ENCODE measurements at places on chromosomes 4 and X. TPM values are rescaled to one million over a fixed set of nuclear protein-coding genes. Genes with fewer than 3 reads are reported as not detected.

- DNase-seq, result no peak
These were observed 959 bp downstream of the BRS3 start for GRCh38 chrX:136488706-136489105.

DNA sequence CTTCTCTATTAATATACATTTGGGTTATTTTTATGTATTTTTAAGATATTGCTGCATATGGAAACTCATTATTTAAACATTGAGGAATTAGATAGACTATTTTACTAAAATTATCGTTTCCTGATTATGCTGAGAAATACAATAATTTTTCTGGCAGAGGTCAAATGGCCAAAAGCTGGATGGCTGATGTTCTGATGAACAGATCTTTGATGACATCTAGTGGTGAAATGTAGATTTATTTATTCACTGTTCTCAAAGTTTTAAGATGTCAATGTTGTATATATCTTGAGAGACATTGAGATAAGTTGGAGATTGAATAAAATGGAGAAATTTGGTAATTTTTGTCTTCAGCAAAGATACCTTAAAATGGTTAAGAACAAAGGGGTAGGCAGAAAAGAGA, 96.2 kb downstream of the UGT8 start:
- no peak for DNase-seq

GRCh38 chr4:118974758-118975157, 86.1 kb downstream of the SYNPO2 start:
- no peak for DNase-seq

DNA sequence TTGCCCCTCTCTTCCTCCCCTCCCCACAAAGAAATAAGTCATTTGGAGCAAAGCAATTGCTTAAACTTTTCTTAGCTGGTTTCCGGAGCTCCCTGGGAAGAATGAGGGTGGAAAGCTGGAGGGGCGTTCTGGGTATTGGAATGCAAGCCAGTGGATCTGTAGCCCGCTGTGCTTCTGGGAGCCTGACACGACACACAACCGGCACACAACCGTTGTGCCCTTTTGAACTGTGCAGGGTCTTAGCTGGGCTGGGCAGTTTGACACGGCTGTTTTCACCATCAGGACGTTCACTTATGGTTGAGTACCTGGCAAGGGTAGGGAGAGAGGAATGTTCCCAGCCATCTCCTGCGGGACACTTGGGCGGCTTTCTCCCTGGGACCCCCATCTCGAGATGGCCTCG, 38.3 kb downstream of the SHROOM2 start:
- no peak for DNase-seq

- DNase-seq, result no peak
These were observed 7.1 kb downstream of the NKX3-2 start for GRCh38 chr4:13537011-13537831.

DNA sequence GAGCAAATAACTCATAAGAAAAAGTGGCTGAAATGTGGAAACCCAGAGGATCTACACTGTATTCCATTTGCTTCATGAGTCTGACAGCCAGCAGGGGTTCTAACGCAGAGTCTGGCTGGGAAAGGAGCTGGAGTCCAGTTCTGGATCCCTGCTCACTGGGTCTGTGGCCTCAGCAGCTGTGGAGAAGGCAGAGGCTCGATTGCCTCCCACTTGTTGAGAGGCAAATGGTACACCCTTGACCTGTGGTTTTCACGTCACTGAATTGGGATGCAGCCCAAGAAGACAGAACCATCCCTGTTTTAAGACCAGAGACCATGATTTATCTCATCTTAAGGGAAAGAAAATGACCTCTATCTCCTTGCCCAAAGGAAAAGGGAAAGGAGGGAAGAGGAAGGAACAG, 147.0 kb upstream of the NOCT start:
- DNase-seq, result no peak

- no peak for DNase-seq
These were observed 390.7 kb downstream of the MAPK10 start for GRCh38 chr4:85968945-85969819.

DNA sequence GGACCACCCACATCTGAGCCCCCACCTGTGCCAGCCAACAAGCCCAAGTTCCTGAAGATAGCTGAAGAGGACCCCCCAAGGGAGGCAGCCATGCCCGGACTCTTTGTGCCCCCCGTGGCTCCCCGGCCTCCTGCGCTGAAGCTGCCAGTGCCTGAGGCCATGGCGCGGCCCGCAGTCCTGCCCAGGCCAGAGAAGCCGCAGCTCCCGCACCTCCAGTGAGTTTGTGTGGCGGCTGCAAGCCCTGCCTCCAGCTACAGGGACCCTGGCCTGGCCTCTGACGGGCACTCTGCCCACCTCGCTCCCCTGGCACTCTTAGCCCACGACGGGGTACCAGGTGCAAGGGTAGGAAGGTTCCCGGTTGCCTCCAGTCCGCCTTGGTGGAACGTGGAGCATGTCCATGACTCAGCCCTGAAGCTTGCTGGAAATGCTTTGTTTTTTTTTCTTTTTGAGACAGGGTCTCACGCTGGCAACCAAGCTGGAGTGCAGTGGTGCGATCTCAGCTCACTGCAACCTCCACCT, 13.7 kb upstream of the ADD1 start:
- DNase-seq, result no peak

- no peak for DNase-seq
These were observed 18.6 kb downstream of the ZCCHC4 start for GRCh38 chr4:25330905-25331808.

DNA sequence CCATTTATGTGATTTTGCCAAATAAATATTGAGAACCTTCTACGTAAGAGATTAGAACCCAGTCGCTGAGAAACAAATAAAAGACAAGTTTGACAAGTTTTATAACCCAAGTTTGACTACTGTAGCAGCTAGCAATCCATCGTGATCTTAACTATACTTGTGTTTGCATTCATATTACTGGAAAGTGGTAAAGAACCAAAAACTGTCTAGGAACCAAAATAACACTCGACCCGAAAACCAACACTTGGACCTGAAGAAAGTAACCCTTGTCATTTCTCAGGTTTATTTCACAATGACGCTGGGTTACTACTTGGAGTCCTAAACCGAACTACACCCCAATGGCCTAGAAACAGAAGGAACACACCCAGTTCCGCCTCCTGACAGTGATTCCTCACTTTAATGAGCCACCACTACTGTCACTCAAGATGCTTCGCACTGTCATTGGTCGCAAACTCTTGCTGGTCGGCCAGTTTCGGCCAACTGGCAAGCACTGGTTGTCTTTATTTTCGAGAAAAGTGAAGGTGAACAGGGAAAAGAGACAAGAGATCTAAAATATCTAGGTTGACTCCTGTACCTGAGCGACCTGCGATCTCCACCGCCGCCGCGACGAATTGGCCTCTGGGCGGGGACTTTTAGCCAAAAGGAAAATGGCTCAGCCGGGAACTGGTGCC, 496 bp downstream of the FBXO8 start:
- DNase-seq, result peak; percentile 91

DNA sequence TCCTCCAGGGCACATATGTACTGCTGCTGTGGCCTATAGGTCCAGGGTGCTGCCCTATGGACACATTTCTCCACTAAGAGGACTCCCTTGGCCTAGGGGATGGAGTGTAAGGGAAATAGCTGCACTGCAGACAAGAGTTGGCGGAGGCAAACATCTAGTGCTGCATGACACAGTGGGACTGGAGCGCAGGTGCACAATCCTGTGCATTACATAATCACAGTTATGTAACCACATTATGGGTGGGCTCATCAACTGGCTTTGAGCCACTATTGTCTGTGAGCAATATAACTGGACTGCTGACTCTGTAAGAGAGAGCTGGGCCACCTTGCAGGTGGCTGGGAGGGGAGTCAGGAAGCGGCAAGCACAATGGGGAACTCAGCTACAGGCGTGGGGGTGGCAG, 3.2 kb upstream of the TIGD2 start:
- DNase-seq, result no peak

DNA sequence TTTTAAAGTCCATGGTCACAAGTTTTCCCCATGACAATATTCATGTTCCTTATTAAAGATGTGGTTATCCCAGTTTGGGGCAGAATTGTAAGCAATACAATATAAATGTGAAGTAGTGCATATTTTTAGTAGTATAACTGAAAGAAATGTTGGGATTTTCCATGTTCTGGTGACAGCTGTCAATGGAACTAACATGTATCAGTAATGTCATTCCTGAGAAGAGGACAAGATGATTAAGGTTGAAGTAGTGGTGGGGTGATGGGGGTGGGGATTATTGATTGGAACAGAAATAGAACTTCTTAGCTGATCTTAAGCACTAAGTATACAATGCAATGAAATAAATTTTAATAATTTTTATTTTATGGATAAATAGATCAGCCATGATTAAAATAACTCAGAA, 81.6 kb downstream of the PDHA2 start:
- no peak for DNase-seq

- DNase-seq, result no peak
These were observed 770.3 kb downstream of the NLGN4X start for GRCh38 chrX:5458300-5458842.

DNA sequence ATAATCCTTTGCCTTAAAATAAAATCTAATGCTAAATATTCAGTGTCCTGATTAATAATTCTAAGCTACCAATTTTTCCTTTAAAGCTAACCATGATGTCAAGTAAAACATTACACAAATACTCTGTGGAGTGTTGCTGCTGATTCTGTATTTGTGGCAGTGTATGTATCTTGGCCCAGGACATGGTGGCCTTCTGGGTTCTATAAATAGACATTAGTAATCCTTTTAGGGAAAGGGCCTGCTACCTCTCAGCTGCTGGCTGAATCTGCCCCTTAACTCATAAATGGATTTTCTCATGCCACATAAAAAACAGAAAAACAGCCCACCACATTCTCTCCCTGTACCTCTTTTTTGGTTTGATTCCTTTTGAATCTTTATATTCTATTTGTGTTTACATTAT, 1.2 kb upstream of the XK start:
- DNase-seq, result no peak

DNA sequence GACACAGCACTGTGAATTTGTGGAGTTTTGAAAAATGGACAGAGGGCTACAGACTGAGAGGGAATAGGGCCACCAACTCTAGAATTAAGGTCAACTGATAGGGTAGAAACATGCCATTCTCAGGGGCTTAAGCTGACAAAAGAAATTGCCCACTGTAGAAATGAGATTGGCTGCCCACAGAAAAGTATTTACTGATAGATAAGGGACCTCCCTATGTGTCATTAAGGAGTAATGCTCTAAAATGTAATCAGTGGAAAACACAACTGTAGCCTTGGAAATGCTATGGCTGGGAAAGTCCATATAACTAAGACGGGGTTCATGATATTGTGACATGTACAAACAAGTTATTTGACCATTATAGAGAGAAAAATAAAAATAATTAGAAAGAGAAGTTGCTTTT, 4.6 kb downstream of the RTL9 start:
- DNase-seq, result no peak

DNA sequence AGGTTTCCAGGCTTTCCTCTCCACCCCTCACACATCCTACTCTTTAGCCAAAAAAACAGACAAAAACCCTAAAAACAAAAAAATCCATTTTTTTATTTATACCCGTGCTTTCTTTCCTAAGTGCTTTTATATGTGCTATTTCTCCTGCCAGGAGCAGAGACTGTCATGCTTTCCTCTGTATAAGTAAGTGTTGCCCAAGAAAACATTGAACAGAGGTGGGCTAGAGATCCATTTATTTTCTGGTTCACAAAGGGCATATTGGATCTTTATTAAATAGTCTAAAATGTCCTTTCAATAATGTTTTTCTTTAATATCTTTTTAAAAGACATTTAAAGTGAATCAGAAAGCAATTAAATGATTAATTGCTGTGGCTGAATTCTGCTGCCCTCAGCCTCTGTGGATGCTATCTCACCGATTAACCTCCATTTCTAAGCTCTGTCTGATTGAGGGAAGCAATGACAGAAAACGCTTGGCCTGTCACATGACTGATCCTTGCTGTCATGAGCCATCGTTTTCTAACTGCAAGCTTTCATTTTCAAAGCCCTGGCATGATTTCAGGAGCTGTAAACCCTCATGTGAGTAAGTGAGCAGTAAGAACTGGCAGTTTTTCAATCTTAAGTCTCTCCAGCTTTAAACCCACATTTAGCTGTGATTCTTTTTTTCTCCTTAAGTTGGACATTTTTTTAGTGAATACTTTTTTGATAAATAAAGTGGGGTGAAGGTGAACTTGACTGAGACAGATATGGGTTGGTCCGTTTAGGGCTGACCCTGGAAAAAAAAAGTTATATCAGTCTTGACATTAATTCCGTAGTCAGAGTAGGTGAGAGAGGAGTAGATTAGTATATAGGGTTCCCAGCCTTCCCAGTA, 180.7 kb upstream of the PGRMC2 start:
- DNase-seq, result no peak

DNA sequence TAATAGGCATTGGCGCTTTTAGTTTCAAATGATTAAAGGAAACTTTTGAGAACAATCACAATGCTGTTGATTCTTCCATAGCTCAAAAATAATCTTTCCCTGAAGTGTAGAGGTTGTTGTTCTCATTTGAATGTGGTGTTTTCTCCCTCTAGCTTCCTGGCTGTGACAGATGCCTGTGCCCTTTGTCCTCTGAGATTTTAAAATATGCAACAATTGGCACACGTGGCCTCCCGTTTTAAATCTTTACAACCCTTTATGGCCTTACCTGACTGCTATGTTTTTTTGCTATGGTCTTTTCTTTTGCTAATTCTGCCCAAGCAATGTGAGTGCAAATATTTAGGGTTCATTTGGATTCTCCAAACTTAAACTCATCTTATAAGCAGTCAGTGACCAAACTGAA, 22.9 kb upstream of the CASK start:
- no peak for DNase-seq

DNA sequence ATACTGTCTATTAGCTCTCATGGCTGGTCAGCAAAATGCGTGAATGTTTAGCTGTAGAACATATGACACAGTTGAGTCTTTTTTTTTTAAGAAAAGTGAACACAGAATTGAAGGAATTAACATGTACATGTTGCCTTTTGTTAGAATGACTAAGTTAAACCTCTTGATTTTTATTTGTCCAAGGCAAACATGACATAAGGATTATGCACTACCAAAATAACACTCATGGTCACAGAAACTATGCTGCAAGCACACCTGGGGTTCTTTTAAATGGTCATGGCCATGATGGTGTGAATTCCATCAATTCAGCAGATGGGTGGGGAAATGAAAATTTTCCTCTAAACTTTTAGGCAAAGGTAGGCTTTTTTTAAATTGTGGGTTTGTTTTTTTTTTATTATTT, 80.1 kb upstream of the CXCL13 start:
- DNase-seq, result no peak

DNA sequence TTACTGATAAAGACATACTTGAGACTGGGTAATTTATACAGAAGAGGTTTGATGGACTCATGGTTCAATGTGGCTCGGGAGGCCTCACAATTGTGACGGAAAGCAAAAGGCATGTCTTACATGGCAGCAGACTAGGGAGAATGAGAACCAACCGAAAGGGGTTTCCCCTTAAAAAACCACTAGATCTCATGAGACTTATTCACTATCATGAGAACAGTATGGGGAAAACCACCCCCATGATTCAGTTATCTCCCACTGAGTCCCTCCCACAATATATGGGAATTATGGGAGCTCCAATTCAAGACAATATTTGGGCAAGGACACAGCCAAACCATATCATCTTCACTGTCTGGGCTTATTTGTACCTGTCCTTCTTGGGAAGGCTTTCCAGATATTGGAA, 22.8 kb upstream of the MUC7 start:
- DNase-seq, result no peak

- no peak for DNase-seq
These were observed 1.1 kb upstream of the SLC10A7 start for GRCh38 chr4:146522869-146523205.

The PGAM4 gene
- not detected for total RNA-seq

The HSFX3 gene
- not detected for total RNA-seq

The GYPB gene
- not detected for total RNA-seq

The TEX11 gene
- total RNA-seq, result not detected

The RBM41 gene
- total RNA-seq, result 11.5 TPM

The TLR8 gene
- total RNA-seq, result 0.25 TPM

The FAM47A gene
- total RNA-seq, result not detected

The SGMS2 gene
- total RNA-seq, result 66.5 TPM

The CACNA1F gene
- 0.25 TPM for total RNA-seq
